Activated T-cell treated with anti-CD3 and anti-CD28 coated beads, Interleukin-2, amount 50 U/mL, for 72 hours (primary cell): ENCODE measurements at places on chromosomes 2 and 18. TPM values are rescaled to one million over a fixed set of nuclear protein-coding genes. Genes with fewer than 3 reads are reported as not detected.

DNA sequence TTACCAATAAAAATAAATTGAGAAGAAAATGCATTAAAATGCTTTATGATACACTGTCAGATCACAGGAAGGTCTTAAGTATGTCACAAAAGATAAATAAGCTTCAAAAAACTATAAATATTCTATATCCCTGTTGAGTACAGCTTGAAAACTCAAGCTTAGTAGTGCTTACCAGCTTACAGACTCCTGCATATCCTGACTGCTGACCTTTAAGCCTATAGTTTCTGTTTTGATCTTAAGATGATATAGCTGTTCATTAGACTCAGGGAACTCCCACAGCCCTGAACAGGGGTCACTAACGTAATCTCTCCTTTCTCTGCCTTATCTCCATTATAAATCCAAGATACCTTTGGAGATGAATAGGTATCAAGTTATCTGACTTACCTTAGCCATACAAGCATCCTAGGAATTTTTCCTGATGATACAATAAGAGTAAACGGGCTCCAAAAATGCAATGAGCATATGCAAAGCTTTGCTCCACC lies 93.7 kb upstream of the RBBP8 start:
- H3K27ac ChIP-seq: no peak overlapping the region
- H3K36me3 ChIP-seq: no peaks in the 10 kb centered on the region
- no peaks in the 10 kb centered on the region for H3K4me1 ChIP-seq

- H3K4me1 ChIP-seq: no peaks in the 10 kb centered on the region
- H3K27ac ChIP-seq: no peak overlapping the region
- DNase-seq: no peak
- H3K27me3 ChIP-seq: peaks cover 1% of the 10 kb centered on the region
- no peak overlapping the region for H3K4me3 ChIP-seq
These were observed 204.2 kb downstream of the TPGS2 start for GRCh38 chr18:36624451-36625167.

DNA sequence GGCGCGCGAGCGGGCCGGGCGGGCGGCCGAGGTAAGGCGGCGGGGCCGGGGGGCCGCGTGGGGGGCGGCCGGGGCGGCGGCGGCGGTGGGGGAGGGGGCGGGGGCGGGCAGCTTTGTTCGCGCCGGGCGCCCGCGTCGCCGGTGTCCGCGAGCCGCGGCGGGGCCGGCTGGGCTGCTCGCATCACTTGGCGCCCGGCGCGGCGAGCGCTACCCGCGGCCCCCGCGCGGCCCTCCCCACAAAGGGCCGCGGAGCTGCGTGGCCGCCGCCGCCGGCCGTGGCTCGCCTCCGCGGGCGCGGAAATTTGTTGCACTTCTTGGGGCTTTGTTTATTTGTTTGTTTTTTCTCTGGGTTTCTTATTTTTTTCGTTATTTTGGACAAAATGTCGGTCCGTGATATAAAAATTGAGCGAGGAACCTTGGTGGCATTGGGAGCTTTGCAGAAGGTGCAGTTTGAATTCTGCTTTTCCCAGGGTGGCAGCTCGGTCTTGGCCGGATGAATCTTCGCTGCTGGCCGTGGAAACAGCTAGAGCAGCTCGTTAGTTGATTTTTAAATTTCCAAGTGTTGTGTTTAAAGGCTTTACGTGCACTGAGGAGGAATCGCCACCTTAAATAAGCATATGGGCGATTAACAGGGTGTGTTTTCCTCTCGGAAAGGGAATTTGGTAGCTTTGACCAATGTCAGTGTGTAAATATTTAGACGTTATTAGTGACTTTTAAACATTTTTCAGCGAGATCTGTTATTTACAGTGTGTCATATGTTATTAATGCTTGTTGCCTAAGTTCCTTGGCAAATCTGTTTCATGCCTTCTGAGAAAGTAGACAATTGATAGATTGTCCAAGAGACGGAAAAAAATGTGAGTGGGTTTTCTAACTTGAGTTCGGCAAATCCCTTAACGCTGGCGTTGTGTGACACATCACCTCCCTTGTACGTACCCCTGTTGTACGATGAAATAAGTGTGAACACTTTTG lies 822 bp downstream of the UBE2E3 start:
- peaks cover 57% of the 10 kb centered on the region for H3K4me1 ChIP-seq
- peak overlapping the region; percentile 99 for H3K4me3 ChIP-seq
- H3K36me3 ChIP-seq: peaks cover 12% of the 10 kb centered on the region
- peaks cover 7% of the 10 kb centered on the region for H3K27me3 ChIP-seq
- DNase-seq: peak; percentile 48

Gene CRYBA2
- not detected for total RNA-seq

Gene CDKL4
- total RNA-seq: not detected
